ENCODE measurements at places on chromosomes 6 and 20.

GRCh38 chr6:34540841-34541240 is 15.3 kb downstream of the SPDEF start:
- DNase-seq = no peak

- no peak for DNase-seq
These were observed 425.4 kb upstream of the HTR1E start for GRCh38 chr6:86511962-86512361.

DNA sequence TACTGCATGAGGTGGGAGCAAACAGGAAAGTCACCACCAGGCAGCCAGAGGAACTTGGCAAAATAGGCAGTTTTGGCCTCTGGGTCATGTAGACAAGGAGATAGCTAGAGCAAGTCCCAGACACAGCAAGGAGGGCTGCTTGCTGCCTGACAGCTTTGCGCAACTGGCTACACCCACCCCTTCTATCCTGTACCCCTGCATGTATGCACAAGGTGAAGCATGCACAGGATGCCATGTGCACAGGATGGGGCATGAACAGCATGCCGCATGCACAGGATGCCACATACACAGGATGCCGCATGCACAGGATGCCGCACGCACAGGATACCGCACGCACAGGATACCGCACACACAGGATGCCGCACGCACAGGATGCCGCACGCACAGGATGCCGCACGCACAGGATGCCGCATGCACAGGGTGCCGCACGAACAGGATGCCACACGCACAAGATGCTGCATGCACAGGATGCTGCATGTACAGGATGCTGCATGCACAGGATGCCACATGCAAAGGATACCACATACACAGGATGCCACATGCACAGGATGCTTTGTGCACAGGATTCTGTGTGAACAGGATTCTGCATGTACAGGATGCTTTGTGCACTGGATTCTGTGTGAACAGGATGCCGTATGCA is 104.9 kb upstream of the IYD start:
- peak; percentile 8 for DNase-seq

DNA sequence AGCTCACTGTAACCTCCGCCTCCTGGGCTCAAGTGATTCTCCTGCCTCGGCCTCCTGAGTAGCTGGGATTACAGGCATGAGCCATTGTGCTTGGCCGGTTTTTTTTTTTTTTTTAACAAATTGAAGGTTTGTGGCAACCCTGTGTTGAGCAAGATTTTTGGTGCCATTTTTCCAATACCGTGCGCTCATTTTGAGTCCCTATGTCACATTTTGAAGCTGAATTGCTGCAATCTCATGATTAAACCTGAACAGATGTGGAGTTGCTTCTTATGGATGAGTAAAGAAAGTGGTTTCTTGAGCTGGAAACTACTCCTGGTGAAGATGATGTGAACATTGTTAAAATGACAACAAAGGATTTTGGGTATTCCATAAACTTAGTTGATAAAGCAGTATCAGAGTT is 16.6 kb downstream of the SASH1 start:
- DNase-seq = no peak

DNA sequence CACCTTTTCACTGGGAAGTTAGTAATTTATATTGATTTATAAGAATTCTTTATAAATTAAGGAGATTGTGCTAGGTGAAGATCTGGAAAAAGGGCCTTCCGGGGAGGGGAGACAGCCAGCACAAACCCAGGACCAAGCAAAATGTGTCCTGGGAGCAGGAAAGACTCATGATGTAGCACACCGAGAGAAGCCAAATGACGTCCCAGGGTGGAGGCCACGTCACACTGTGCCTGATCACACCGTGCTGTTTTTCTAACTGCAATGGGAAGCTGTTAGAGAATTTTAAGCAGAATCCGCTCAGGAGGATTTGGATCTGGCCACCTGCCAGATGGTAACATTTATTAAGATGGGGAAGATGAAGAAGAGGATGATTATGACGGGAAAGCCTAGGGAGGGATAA is 72.7 kb upstream of the AKAP12 start:
- no peak for DNase-seq

DNA sequence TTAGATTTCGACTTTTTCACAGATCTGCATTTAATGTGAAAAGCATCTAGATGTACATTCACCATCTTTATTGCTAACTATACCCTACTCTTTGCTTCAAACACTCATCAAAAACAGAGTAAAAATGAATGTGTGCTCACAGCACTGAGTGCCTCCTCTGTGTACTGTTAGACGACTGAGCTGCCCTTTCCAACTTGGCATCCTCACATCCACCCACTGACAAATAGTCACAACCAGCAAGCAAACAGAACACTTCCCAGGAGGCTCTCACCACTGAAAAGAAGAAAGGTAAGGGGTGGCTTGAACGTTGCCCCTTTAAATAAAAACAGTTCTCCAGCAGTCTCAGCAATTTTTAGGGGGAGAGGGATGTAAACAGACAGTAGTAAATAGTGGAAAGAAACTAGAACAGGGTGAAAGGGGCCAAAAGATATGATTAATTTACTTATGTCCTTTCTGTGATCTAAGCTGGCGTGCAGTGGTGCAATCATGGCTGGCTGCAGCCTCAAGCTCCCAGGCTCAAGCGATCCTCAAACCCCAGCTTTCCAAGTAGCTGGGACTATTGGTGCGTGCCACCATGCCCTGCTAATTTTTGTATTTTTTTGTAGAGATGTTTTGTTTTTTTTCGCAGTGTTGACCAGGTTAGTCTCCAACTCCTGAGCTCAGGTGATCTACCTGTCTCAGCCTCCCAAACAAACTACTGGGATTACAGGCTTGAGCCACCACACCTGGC is 48.7 kb downstream of the IPCEF1 start:
- DNase-seq = no peak

DNA sequence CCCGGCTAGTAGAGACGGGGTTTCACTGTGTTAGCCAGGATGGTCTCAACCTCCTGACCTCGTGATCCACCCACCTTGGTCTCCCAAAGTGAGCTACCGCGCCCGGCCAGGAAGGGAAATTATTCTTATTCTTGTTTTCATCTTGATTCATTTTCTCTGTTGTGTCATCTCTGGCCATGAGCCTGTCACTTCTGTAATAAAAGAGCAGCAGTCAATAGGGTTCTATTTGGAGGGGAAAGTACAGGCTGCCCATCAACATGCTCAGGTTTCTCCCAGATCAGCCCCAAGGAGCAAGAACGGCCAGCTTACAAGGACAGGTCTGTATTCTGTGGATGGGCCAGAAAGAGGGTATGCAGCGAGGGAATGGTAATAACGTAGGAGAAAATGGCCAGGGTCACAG is 345.0 kb downstream of the PREX1 start:
- no peak for DNase-seq

Measured in CD4-positive, alpha-beta T cell treated with Interleukin-17A for 4 hours (primary cell).